ENCODE measurements at places on chromosomes 1 and 21.

DNA sequence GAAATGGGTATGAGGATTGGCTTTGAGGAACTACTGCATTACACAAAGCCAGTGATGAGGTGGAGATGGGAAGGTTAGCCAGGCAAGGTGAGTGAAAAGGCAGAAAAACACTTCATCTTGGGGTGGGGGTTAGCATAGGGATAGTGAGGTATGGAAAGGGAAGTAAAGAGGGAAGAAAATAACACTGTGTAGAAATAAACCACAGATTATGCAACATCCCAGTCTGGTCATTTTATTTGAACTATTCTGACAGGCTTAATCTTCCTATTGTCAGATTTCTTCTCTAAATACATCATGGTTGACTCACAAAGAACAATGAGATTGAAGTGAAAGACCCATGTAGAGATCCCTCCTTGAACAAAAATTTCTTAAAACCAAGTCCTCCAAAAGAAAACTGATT lies 640.2 kb downstream of the PTPRC start:
- no peak for DNase-seq

- DNase-seq = no peak
These were observed 43.5 kb downstream of the OPRD1 start for GRCh38 chr1:28855469-28855951.

DNA sequence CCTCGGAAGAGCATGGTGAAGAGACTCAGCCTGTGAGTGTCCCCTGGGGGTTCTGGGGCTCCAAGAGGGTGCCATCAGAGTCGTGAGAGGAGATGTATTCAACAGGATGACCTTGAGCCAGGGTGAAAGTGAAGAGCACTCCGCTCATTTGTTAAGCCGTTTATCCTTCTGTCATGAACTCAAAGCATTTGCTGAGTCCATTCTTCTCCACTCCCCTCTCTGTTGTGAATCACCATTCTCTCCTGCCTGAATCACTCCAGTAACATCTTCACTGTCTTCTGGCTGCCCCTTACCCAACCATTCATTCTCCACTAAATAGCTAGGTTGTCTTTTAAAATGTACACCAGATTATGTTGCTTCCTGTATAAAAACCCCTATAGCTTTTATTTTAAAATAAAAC lies 102.2 kb downstream of the RGL1 start:
- no peak for DNase-seq

DNA sequence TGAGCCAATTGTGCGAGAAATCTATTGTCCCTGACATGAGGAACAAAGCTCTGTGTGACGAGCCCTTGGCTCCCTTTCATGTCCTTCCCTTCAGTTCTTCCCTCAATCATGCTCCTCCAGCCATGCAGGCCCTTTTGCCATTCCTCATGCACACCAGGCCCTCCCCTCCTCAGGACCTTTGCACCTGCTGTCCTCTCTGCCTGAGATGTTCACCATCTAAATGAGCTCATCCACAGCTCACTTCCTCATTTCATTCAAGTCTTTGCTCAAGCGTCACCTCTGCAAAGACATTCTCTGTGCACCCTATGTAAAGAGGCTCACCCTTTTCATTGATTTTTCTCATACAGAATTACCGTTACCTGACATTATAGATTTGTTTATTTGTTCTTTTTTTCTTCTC lies 43.7 kb downstream of the C8B start:
- DNase-seq = no peak

GRCh38 chr1:211843507-211844298 lies 13.1 kb upstream of the LPGAT1 start:
- no peak for DNase-seq

GRCh38 chr1:225655509-225656258 lies 2.8 kb upstream of the ENAH start:
- peak; percentile 26 for DNase-seq

DNA sequence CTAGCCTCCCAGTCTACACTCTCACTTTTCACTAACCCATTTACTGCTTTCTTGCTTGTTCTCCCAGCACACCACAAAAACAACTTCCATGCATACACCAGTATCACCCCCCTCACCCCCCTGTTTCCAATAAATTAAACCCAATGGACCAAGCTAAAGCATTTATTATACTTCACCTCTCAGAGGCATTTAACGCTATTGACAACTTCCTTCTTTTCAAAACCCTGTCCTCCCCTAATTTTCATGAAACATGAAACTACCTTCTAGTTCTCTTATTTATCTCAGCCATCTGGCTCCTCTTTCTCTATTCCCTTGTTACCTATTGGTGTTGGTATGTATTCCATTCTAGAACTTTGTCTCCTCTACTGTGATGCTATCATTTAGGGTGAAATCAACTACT lies 32.3 kb downstream of the PTPRC start:
- DNase-seq = no peak

GRCh38 chr1:164092603-164093353 lies 466.2 kb upstream of the PBX1 start:
- DNase-seq = no peak

GRCh38 chr1:165974598-165975131 lies 147.3 kb downstream of the UCK2 start:
- DNase-seq = no peak
